ENCODE measurements at places on chromosomes 16 and 17.

- DNase-seq = no peak
Observed at GRCh38 chr17:2235792-2236366, 67.7 kb downstream of the SMG6 start.

DNA sequence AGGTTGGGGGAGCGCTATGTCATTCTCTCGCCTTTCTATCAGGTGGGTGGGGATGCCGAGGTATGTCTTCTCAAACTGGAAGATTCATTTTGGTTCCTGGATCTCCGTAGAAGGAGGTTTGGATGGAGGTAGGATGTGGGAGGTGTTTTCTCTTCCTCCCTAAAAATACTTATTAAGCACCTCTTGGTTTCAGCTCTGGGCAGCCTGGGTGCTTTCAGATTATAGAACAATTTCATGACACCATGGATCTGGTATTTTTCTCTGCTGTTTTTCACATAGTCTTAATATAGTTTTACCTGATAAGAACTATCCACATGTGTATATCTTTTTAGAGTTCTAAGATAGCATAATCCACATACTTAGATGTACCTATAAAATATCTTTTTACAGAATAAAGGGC lies 92.9 kb downstream of the YPEL2 start:
- no peak for DNase-seq

GRCh38 chr16:85377388-85378144 lies 235.6 kb upstream of the GSE1 start:
- DNase-seq = no peak

DNA sequence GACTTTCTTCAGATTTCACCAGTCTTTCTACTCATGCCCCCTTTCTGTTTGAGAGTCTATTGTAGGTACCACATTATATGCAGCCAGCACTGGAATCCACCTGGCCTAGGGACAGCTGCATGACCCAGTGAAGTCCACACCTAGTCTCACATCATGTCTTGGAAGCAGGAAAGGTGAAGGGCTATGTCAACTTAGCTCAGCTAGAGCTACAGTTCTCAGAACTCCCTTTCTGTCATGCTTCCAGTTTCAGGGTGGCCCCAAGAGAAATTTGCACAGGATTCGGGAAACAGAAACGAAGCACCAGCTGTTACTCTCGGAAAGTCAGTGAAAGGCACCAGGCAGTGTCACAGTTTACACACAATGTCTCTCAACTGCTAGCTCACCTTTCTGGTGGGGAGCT lies 51.6 kb upstream of the NLRP1 start:
- DNase-seq = no peak

- no peak for DNase-seq
Observed at GRCh38 chr16:23523876-23524385, 13.6 kb upstream of the GGA2 start.

DNA sequence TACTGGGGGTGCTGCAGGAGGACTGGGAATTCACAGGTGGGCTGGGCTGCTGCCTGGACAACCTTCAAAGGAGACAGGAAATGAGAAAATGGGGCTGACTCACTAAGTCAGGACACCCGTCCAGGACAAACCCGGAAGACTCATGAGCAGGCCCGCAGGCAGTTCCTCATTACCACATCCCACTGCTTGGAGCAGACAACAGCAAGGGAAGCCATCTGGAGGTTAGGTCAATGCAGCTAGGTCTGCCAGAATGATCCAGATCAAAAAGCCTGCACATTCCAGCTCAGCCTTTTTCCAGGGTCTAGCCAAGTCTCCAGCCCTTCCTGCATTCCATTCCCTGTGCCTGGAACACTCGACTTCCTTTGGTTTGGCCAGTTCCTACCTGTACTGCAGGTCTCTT lies 536.5 kb upstream of the CDH11 start:
- no peak for DNase-seq

DNA sequence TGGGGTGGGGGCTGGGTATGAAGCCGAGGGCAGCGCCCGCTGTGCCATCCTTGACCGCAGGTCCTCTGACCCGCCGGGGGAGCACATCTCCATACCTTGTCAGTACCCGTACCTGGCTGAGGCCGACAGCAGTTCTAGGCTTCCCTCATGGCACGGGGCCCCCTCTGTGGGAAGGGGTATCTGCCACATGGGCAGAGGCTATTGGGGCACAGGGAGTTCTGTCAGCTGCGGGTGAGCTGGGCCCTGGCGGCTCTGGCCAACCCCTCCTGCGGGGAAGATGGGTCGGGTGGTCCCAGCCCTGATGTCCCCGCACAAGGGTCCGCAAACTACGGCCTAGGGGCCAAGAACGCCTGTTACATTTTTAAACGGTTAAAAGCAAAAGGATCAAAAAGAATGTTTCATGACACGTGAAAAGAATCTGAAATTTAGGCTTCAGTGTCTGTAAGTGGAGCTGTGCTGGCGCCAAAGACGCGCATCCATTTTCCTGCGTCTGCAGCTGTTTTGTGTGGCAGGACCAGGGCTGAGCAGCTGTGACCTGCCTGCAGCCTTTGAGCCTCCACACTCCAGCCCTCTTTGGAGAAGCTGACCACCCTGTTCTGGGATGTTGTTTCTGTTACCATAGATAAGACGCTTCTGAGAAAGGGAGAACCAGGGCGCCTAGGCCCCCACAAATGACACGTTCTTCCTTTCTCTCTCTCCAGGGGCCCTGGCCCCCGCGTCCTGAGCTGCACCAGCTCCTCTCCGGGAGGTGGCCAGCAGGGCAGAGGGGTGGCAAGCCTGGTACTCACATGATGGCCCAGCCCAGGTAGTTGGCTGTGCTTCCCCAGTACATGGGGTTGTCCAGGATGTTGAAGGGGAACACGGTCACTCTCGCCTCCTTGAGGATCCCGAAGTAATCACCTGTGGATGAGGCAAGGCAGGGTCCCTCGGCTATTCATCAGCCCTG lies 12.7 kb upstream of the RASD1 start:
- no peak for DNase-seq

- DNase-seq = no peak
Observed at GRCh38 chr16:79018650-79019429, 581.7 kb downstream of the MAF start.

- DNase-seq = no peak
Observed at GRCh38 chr17:16407911-16408588, 7.3 kb upstream of the TRPV2 start.

- DNase-seq = no peak
Observed at GRCh38 chr17:80599546-80600305, 55.1 kb downstream of the RPTOR start.

- DNase-seq = no peak
Observed at GRCh38 chr16:88655733-88656281, 5.0 kb upstream of the CYBA start.

GRCh38 chr16:80623376-80623775 lies 82.6 kb downstream of the DYNLRB2 start:
- DNase-seq = no peak

GRCh38 chr16:17306745-17307144 lies 164.0 kb downstream of the XYLT1 start:
- no peak for DNase-seq

DNA sequence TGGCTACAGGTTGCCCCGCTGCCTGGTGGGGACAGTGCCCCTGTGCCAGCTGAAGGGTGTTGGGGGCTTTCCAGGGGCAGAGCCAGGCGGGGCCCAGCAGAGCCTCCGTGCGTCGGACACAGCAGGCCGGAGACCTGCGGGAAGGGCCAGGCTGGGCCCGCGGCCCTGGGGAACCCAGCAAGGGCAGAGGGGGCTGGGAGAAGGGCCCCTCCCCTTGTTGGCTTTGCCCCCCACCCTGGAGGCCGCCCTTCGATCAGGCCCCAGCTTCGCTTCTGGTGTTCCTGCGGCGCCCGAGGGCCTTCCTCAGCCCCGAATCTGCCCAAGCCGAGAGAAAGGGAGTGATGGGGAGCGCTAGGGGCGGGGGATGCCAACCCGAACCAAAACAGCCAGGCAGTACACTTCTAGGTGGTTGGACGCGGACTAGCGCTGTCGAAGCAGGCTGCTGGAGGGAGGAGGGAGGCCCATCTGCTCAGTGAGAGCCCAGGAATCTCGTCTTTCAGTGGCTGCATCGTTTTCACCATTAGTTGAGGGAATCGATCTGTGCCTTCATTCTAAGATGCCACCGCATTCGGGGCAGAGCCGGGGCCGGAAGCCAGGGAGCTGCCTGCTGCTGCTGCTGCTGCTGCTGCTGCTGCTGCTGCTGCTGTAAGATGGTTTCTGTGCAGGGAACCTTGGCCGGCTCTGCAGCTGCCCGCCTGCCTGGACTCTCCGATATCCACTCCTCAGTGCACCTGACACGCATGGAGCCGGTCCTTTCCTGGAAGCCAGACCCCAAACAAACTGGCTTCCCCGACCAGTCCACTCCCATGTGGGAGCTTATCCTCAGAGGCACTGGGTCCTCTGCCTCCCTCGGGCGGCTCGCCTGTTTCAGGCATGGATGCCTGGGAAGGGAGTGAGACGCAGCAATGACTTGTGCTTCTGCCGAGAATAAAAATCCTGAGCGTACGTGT lies 1.7 kb downstream of the JPH3 start:
- DNase-seq = no peak

- no peak for DNase-seq
Observed at GRCh38 chr16:67992661-67993206, 6.5 kb downstream of the DPEP2 start.

DNA sequence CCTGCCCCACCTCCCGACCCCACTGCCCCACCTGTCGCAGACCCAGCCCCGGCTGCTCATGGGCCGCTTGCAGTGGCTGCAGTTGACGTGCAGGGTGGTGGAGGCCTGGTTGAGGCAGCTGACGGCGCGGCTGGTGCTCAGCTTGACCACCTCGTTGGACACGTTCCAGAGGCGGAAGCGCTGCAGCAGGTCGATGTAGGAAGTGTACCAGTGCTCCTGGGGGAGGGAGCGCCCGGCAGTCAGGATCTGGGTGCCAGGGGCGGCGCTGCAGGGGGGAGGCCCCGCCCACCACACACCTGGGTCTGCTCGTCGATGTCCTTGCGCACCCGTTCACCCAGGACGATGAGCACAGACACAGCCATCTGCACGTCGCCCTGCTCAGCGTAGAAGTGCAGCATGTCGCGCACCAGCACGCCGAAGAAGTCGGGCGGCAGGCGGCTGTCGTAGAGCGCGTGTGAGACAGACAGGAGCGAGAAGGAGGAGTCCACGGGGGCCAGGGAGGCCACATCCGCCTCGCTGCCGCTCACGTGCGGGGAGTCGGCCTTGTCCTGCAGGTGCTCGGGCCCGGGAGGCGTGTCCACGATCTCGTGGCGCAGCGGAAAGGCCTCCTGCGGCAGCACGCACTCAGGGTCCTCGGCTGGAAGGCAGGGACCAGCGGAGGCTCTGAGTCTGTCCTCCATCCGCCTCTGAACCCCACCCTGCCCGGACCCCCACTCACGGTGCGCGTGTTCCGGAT lies 995 bp upstream of the JMJD8 start:
- DNase-seq = no peak

DNA sequence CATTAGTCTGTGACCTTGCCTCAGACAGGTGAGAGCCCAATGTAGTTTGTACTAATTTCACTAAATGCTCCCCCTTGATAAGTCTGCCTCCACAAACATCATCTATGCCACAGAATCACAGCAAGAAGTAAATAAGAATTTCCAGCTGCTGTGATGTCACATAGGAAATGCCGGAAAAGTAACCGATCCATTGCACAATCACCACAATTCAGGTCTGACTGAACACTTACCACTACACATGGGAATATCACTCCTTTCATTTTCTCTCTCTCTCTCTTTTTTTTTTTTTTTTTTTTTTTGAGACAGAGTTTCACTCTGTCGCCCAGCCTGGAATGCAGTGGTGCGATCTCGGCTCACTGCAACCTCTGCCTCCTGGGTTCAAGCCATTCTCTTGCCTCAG lies 79.0 kb upstream of the CDH11 start:
- DNase-seq = no peak

DNA sequence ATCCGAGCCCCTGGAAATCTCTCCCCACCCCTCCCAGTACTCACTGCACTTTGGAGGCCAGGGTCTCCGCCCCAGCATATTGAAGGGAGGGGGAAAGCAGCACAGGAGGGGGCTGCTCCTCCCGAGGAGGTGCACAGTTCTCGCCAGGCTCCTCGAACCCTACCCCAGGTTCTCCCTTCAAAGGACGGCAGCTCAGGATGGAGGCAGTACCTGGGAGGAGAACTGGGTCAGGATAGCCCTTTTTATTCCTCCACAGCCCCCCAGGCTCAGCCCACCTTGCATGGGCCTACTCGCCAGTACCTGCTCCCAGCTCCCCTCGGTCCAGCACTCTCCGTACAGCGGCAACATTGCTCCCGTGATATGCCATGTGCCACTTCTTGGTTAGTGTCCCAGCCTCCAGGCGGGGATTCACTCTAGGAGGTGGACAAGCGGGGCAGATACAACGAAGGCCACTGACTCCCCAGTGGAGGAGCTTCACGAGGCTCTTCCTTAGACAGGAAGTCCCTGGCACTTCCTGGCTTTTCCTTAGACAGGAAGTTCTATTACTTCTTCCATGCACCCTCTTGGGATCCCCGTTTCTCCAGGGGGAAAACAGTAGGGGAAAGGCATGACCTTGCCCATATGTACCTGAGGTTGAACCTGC lies 2.1 kb upstream of the GPS2 start:
- no peak for DNase-seq

DNA sequence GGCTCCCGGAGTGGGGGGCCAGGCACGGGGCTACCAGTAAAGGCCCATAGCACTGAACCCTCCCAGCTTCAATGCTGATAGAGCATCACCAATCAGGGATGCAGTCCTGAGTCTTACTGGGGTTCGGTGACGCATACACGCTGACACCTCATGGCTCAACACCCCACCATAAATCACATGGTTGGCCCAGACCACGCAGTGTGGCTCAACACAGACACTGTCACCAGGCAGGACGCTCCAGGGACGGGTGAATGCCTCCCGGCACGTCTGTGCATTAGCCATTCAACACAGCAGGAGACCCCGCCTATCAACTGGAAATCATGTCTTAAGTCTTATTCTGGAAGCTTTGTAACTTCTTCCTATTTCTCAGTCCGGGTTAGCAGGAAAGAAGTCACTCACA lies 35.0 kb downstream of the NECAB2 start:
- DNase-seq = no peak

DNA sequence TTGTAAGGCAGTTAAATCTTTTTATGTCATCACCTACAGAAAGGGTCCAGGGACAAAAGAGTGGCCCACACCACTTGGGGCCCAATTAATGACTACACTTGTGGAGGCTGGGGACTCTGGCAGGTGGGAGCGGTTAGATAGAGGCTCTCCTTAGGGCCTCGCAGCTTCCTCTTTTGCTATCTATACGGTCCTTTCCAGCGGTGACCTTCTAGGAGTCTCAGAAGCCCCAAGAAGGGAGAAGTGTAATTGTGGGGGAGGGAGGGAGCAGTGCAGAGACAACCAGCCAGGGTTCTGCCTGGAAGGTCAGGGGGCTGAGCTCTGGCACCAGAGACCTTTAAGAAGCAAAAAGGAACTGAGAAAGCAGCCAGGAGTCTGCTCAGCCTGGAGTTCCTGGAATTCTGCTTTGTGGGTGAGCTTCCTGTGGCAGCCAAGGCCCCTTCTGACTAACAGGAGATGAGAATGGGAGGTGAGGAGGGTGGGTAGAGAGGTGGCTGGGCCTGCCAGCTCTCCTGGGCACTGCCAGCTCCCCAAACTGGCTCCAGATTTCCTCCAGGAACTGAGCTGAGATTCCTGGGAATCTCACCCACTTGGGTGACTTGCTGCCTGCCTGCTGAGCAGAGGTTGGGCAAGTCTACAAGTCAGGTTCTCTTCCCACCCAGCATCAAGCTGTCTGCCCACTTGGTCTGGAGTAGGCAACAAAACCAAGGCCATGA lies 16.3 kb upstream of the MAP3K14 start:
- peak; percentile 89 for DNase-seq
